ENCODE measurements at places on chromosomes 1 and 21.

- DNase-seq = no peak
These were observed 2.6 kb upstream of the TMEM82 start for GRCh38 chr1:15739745-15740144.

DNA sequence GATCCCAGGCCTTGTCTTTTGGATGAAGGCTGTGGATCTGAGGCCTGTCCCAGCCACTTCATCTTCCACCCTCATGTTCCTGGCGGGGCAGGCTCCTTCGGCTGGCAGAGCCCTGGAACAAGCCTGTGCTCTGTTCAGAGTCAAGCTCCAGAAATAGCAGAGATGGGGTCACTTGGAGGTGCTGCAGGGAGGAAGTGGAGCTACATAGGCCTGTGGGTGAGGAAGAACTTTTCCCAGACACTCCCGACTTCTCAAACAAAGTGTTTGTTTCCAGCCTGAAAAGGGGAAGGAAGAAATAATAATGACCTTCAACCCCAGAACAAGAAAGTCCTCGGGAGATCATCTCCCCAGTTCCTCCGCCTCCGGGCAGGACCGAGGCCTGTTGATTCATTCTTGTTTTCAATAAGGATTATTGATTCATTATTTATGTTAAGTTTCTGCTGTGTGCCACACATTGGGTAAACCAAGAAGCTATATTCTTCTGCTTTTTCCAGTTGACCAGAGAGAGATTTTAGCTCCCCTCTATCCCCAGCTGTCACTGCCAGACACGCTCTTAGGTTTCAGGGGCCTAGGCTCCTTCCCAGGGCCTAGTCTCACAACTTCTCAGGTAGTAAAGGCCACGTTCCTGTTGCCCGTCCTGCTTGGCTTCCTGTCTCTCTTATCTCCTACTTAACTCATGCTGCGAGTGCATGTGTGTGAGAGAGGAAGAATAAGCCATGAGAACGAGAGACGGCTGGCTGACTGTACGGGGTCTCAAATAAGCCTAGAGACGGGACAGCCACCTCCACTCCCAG is 16.9 kb downstream of the IKBKE start:
- no peak for DNase-seq

GRCh38 chr21:17250778-17251241 is 262.0 kb upstream of the CXADR start:
- DNase-seq = no peak

- DNase-seq = no peak
These were observed 104.8 kb downstream of the CSMD2 start for GRCh38 chr1:34060187-34060730.

DNA sequence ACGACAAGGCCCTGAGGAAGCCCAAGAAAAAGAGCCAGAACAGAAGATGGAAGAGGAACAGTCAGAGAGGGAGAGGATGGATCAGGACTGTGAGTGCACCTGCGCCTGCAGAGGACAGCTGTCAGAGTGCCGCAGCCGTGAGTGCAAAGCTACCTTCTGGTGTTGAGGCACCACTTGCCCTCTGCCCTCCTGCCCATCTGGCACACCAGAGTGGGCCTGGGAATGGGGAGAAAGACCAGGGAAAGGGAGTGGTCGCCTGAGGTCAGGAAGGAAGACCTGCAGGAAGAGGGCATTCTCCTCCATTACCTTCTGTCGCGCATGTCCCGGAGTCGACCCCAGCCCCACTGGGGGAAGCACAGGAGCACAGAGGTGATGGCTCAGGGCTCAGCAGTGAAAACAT is 26.2 kb downstream of the VASH2 start:
- DNase-seq = no peak

GRCh38 chr1:34156739-34157138 is 8.3 kb downstream of the CSMD2 start:
- DNase-seq = no peak

- peak; percentile 35 for DNase-seq
These were observed 750 bp downstream of the RHOU start for GRCh38 chr1:228735871-228736586.

DNA sequence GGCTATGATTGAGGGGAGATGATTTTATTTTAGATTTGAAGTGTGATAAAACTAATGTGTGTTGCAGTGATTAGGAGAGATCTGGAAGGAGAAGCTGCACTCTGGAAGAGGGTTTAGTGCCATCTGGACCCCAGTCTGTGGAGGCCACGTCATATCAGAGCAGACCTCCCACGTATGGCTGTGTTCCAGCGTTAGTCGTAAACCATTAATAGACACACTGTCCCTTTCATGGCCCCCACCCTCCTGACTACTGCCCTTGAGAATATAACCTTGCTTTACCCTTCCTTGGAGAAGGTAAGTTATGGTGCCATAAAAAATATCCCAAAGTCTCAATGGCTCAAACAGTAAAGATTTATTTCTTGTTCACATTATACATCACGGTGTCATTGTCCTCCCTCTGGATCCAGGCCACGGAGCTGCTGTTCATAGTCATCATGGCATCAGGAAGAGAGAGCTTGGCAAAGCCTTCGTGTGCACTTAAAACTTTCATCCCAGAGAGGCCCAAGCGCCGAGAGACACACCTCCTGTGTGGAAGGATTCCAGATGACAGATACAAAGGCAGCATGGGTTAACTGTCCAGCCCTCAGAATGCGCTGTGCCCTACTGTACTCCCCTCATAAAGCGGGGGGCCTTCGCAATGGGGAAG is 33.2 kb downstream of the RHOU start:
- DNase-seq = no peak

GRCh38 chr1:229058111-229058561 is 212.8 kb upstream of the RAB4A start:
- DNase-seq = peak; percentile 37

- DNase-seq = no peak
These were observed 1118.6 kb downstream of the PLA2G4A start for GRCh38 chr1:187947359-187947758.

DNA sequence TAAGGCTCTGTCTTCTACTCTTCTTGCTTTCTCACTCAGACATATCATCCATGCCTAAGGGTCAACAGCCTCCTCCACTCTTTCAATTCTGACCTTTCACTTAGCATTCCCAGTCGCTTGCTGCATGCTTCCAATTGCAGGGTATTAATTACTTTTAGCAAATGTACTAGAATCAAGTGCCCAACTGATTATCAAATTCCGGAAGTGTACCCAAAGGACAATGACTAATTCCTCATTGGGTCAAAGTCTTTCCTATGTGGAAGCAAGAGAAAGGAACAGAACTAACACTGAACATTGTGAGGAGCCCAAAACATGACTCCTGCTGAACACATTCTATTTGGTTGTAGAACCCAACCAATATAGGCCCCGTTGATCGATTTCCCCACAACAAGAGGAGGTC is 101.8 kb downstream of the APP start:
- DNase-seq = no peak

- DNase-seq = no peak
These were observed 106.7 kb upstream of the ADAR start for GRCh38 chr1:154714638-154715037.

GRCh38 chr1:47529520-47530098 is 91.8 kb downstream of the FOXD2 start:
- DNase-seq = no peak

DNA sequence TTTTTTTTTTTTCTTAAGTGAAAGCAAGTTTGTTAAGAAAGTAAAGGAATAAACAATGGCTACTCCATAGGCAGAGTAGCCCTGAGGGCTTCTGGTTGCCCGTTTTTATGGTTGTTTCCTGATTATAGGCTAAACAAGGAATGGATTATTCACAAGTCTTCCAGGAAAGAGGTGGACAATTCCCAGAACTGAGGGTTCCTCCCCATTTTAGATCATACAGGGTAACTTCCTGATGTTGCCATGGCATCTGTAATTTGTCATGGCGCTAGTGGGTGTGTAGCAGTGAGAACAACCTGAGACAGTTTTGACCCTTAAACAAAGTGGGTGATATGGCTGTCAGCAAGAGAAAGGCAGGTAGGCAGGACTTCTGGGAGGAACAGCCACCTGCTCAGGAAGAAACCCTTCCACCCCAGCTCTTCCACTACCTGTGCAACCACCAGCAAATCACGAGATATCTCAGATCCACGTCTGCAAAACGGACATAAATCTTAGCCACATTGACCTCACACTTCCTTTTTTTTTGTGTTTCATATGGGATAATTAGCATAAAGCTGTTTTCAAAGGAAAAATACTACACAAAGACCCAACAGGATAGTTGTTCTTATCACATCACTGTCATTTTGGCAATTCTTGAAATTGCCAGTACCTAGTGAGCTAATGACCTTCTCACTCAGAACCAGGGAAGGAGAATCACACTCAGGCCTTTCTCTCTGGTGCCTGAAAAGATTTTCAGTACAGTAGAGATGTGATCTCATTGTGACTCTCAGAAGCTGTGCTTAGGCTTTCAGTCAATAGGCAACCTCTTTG is 34.8 kb upstream of the DUSP10 start:
- DNase-seq = peak; percentile 73

DNA sequence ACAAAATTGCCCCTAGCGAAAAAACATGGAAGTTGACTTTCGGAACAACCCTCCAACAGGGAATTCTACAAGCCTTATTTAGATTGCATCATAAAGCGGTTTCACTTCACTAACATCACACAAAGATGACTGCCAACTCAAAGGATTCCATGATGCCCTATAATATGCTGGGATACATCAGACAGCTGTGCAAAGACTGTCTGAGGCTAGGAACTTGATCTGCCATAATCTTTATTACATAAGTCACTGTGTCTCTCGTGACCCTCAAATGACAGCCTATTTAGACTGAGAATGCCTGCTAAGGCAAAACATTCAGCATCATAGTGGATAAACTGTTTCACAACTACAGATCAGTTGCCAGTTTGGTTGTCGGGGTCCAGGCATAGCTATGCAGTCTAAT is 23.8 kb downstream of the FH start:
- no peak for DNase-seq

GRCh38 chr1:26999440-26999987 is 6.0 kb downstream of the TRNP1 start:
- no peak for DNase-seq

DNA sequence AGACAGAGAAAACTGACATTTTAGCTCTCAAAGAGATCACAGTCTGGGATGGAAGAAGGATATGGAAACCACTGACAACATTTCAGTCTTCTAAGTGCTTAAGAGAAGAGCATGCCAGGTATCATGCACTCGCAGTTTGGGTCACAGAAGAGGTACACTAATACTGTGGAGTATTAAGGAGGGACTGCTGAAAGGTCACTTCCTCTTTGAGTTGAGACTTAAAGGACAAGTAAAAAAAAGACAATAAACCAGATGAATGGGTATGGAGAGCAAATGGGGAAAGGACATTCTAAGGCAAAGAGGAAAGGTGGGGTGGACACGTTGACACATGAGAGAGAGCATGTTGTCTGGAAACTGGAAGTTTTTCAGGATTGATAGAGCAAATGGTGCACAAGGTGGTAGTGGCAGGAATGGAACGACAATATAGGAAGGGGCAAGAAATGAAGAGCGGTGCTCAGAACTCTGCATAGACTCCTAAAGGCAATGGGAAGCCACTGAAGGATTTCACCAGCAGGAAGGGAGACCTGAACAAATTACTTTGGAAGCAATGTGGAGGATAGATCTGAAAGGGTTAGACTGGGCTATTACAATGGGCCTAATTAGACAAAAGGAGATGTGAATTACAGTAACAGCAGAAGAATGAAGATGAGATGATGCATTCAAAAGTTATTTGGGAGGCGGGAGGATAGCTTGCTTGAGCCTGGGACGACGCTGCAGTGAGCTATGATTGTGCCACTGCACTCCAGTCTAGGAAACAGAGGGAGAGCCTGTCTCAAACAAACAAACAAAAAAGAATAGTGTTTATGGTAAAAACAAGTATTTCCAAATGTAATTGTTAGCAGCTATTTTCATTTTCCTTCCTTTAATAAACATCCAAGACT is 11.1 kb downstream of the DIPK1A start:
- DNase-seq = no peak

GRCh38 chr1:56472860-56473259 is 106.5 kb downstream of the PLPP3 start:
- DNase-seq = peak; percentile 1

GRCh38 chr1:185663332-185663731 is 70.9 kb upstream of the HMCN1 start:
- DNase-seq = no peak

- DNase-seq = no peak
These were observed 5.6 kb downstream of the USP25 start for GRCh38 chr21:15735409-15735808.

- peak; percentile 35 for DNase-seq
These were observed 639 bp upstream of the DNAJB4 start for GRCh38 chr1:78003882-78004718.

GRCh38 chr1:244210884-244211558 is 159.9 kb downstream of the ZBTB18 start:
- DNase-seq = no peak

DNA sequence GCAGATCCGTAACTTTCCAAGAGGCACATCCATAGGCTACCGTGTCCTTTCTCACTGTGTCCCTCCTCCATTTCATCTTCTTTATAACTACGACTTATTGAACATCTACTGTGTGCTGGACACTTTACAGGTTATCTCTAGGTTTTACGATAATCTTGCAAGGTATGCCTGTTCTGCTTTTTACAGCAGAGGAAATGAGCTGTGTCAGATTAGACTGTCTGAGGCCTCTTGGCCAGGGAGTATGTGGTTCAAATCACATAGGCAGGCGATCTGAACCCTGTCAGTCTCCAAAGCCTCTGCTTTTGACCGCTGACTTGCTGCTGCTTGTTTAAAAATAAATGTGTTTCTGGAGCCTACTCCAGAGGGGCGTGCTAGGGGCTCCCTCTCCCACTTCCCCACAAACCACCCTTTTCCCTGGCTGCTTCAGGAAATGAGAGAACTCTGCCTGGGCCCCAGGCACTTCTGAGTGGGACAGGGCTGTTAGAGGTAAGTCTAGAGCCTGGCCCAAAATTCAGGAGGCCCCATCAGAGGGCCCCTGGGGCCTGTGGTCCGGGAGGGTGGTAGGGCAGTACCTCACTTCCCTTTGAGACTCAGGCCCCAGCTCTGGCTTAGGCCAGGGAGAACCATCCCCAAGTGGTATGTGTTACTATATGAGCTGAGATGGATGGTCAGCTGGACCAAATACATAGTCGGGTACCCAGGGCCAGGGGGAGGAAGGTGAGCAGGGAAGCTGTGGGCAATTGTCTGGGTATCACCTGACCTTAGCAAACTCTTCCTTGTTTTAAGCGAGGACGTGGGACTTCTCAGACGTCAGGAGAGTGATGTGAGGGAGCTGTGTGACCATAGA is 4.4 kb downstream of the PSEN2 start:
- no peak for DNase-seq
